Effector memory CD4-positive, alpha-beta T cell (primary cell): ENCODE measurements at places on chromosomes 13 and 19.
A peak's percentile ranks its signal among the peaks of the same experiment; 100 is the strongest.

DNA sequence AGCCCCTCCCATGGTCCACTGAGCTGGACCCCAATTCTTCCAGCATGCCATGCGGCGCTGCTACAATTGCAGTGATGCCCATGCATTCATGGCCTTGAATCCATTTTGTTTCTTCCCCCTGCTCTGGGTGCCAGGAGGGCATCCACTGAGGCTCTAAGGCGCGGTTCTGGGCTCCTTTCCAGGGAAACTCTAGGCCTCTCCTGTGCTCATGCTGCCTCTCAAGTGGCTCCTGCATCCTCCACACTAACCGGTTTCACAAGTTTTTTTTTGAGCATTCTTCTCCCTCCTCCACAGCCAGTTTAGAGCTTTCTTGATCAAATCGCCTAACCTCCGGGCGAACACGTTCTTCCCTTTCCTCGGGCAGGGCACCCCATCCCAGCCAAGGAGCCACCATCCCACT lies 69.1 kb upstream of the FLT1 start:
- no peak for DNase-seq

- peak; percentile 85 for DNase-seq
Observed at GRCh38 chr19:40662925-40663694, 27.3 kb downstream of the NUMBL start.

DNA sequence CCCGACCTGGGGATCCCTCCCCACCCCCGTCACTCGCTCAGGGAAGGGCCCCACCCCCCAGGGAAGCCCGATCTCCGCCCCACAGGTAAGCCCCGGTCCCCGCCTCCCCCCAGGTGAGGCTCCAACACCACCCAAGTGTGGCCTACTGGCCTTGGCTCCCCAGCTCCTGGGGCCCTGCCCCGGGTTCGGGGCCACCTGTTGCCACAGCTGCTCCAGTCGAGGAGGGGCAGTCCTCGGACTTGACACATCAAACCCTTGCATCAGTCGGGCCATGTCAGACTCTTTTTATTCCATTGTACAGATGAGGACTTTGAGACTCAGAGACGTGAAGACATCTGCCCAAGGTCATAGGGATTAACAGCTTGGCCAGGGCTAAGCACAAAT lies 512 bp downstream of the CC2D1A start:
- DNase-seq = peak; percentile 17

GRCh38 chr19:33348301-33349010 lies 25.1 kb upstream of the CEBPG start:
- no peak for DNase-seq

- no peak for DNase-seq
Observed at GRCh38 chr13:41562083-41562482, 104.7 kb downstream of the RGCC start.

DNA sequence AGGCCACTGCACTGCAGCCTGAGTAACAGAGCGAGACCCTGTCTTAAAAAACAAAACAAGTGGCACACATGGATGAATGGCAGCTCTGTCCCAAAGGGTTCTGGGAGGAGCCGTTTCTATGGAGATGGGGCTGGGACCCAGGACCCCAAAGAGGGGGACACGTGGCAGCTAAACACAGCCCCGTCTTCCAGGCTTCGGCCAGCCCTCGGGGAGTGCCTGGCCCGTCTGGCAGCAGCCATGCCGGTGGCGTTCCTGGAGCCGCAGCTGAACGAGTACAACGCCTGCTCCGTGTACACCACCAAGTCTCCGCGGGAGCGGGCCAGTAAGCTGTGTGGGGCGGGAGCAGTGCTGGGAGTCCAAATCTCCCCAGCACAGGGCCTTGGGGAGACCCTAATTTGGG lies 82.4 kb downstream of the RYR1 start:
- DNase-seq = no peak
